Activated gamma-delta T cell treated with Interleukin-2 at 50 U/mL for 16 hours (primary cell): ENCODE measurements at places on chromosomes 5 and 9.

GRCh38 chr5:57298985-57299491 is 125.2 kb downstream of the GPBP1 start:
- peak; percentile 22 for DNase-seq

DNA sequence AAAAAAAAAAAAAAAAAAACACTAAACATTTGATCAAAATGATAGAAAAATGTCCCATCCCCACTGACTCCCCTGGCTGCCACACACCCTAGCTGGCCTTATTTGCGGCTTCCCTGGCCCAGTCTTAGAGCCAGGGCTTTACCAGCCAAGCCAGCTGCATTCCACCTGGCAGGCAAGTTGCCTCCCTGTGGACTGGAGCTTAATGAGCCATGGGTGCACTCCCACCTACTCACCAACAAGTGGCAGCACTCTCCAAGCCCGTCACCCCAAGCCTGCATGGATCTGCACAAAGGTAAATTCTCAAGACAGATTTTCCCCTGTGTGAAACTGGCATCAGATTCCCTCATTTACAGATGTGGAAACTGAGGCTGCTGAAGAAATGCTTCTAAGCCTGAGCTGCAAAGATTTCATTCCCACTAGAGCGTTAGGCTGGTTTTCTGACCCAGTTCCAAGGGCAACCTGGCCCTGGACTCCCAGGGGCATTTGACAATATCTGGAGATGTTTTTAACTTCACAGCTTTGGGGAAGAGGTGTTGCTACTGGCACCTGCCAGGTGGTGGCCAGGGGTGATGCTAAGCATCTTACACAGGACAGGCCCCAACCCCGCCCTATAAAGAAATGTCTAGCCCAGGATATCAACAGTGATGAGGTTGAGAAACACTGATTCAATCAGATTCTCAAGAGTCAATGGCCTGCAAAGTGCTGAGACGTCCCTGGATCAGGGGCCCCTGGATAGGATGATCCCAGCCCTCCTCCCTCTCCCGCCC is 21.9 kb upstream of the VDAC1 start:
- peak; percentile 46 for DNase-seq

DNA sequence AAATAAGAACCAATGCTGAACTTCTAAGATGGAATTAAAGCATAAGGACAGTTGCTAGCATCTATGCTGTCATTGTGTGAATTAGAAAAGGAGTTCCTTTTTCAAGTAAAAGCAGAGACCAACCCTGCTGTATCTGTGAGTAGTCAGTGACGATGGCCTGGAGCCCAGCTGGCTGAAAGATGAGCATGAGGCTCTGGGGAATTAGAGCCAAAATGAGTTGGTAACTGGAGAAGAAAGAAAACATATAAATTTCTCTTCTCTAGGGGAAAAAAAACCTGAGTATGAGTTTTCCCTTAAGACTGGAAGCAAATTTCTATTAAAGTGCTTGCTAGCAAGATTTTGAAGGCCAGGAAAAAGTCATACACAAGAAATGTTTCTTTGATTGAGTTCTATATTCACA is 1.6 kb upstream of the SPZ1 start:
- DNase-seq: no peak

GRCh38 chr5:158458086-158458485 is 599.1 kb upstream of the CLINT1 start:
- DNase-seq: no peak

GRCh38 chr9:113187929-113188595 is 33.0 kb downstream of the FKBP15 start:
- DNase-seq: no peak

GRCh38 chr5:150780187-150780692 is 1.7 kb downstream of the SMIM3 start:
- DNase-seq: no peak

- DNase-seq: peak; percentile 98
Observed at GRCh38 chr5:172770675-172771438, at the start of gene DUSP1. Gene DUSP1, minus strand, starts transcription at chr5:172771195. Its CDS starts 243 bp downstream, at chr5:172770952.

GRCh38 chr5:55140908-55141665 is 18.9 kb upstream of the GPX8 start:
- no peak for DNase-seq

DNA sequence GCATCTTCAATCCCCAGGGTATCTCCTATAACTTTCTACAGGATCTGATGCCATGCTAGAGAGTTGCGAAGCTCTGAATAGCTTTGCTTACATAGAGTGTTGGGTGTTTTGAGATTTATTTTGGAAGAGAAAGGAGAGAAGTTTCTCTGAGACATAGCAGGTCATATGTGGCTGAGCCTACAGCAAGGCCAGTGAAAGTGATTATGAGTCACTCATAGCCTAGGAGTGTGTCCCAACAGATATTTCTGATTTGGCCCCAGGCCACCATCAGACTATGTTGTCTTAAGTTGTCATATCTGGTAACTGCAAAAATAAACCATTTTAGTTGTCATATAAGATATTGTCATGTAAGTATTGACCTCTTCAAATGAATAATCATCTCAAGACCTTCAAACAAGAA is 132.0 kb upstream of the RAI14 start:
- no peak for DNase-seq

GRCh38 chr5:41435276-41435675 is 75.1 kb downstream of the PLCXD3 start:
- no peak for DNase-seq

DNA sequence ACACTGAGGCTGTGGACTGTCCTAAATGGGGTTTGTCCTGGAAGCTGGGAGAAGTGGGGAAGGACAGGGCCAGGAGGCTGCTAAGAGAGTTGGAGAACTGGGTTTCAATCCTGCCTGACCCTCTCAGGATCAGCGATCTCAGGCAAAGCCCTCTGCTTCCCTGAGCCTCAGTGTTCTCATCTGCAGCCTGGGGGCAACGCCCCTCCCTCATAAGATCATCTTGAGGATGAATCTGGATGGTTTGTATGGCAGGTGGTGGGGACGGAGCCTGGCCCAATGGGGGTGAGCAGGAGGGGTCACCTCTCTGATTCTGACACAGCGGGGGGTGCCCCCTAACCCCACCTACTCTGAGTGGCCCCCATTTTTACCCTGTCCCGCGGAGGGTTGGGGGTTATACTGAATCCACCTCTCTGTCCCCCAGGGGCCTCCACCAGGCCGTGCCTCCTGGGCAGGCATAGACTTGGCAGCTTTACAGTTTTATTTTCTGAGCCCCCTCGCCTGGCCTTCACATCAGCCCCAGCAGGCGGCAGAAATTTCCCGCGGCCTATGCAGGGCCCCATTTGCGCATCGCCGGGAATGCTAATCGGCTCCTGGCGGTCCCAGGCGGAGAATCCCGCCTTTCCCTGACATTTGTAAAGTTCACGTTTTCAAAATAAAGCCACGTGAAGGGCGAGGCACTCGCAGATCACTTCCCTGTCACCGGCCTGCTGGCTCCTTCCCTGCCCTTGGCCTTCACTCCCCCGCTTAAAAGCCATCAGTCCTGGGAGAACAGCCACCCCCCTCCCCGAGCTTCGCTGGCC is 17.8 kb upstream of the LAMC3 start:
- no peak for DNase-seq

- no peak for DNase-seq
Observed at GRCh38 chr5:505951-506525, 18.2 kb downstream of the SLC9A3 start.

- no peak for DNase-seq
Observed at GRCh38 chr5:58860680-58861079, 277.8 kb downstream of the RAB3C start.

DNA sequence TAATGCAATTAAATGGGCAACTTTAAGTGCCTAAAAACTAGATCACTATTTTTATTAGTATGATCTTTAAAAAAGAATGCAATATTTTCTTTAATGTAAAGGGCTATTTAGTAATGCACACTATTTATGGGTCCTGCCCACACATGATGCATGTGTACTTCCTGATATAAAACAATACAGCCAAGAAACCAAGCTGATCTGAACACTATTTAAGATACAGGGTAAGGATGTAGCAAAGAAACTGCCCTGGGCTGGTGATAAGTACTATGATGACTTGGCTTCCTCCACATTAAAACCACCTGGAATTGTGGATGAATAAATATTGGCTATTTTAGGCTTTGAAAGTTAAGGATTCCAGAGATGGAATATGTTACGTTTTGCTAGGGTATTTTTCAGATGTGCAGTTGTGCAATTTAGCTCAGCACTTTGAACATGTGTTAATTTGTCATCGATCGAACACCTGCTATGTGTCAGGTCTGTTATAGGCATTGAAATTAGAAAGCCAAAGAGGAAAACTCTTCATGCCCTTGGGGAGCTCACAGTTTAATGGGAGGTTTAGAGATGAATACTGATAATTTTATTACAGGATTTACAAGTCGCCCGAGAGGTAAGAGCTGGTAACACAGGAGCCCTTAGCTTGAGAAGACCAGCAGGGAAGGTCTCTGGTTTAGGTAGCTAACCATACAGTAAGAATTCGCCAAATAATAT is 276.7 kb downstream of the PLK2 start:
- no peak for DNase-seq

GRCh38 chr9:35526087-35526801 is 36.3 kb downstream of the RUSC2 start:
- no peak for DNase-seq

GRCh38 chr5:145946112-145946861 is 9.9 kb downstream of the SH3RF2 start:
- DNase-seq: no peak

GRCh38 chr5:61002611-61003355 is 57.8 kb downstream of the NDUFAF2 start:
- no peak for DNase-seq

- no peak for DNase-seq
Observed at GRCh38 chr5:109703166-109703565, 13.4 kb downstream of the MAN2A1 start.

- no peak for DNase-seq
Observed at GRCh38 chr5:34576891-34577666, 79.0 kb upstream of the RAI14 start.

GRCh38 chr9:131140550-131140949 is 15.2 kb downstream of the NUP214 start:
- no peak for DNase-seq

GRCh38 chr9:8845808-8846207 is 1046.2 kb upstream of the DMAC1 start:
- no peak for DNase-seq

DNA sequence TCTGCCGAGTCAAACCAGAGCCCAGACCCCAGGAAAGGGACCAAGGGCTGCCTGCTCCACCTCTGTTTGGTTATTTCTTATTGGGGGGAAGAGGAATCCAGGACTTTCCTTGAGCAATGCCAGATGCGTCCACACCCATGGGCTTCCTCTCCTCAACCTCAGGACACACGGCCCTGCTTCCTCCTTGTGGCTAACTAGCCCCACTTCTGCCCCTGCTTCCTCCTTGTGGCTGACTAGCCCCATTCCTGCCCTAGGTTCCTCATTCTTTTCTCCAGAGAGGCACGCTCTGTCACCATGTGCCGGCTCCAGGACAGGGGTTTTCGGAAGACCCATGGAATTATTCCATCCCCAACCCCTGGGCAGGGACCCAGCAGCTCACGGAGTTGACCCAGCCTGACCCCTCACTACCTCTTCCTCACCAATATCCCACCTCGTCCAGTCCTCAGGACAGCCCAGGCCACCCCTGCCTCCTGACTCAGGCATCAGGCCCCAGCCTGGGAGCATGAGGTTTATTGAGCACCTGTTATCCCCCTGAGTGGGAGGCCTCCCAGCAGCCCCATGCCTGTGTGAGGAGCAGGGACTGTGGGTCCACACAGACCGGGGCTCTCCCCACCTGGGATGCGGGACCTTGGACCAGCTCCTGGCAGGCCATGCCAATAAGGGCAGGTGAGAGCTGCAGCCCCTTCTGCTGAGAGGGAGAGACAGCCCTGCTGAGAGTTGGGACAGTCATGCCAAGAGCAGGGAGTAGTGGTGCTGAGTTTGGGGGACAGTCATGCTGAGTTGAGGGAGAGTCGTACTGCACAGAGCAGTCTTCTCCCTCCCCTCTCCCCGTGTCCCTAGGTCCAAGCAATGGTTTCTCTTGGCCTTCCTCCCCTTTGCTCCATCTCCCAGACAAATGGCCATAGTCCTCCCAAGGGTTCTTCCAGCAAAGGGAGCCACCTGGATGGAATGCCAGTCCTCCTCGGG is 11.8 kb upstream of the FCN1 start:
- no peak for DNase-seq

DNA sequence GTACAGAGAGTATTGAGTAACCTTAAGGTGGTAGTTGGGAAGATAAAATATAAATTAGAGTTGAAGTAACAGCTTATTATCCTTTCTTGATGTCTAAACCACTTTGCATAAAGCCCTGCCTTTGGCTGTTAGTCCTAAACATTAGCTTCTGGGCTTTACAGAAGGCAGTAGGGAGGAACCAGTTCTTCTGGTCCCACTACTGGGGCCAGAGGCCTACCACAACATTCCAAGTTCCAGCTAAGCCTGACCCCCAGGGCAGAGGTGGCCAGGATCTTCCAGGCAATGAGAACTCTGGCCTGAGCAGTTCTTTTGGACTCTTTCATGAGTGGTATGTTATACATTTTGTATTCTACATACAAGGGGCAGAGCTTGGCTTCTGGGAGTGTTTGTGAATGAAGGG is 26.1 kb downstream of the DNAI1 start:
- DNase-seq: no peak

- no peak for DNase-seq
Observed at GRCh38 chr9:27227192-27227591, 69.8 kb downstream of the EQTN start.

DNA sequence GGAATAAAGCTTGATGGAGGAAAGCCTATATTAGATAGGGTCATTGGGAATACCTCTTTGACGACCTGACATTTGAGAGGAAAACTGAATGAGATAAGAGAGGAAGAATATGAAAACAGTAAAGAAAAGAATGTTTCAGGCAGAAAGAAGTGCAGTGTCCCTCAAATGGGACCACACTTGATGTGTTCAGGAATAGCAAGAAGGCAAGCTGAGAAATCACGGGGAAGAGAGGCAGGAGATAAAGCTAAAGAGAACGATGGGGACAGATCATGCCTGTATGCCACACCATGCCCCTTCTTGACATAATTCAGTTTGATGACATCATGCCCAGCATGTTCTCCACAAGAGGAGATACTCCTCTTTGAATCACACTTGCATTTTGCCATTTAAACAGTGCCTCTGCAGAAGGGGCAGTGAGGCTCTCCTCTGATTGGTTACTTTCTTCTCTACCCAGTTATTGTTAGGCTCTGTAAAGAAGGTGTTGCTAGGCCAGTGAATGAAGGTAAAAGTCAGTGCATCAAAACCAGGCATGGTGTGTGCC is 7.6 kb downstream of the AP3S1 start:
- no peak for DNase-seq

DNA sequence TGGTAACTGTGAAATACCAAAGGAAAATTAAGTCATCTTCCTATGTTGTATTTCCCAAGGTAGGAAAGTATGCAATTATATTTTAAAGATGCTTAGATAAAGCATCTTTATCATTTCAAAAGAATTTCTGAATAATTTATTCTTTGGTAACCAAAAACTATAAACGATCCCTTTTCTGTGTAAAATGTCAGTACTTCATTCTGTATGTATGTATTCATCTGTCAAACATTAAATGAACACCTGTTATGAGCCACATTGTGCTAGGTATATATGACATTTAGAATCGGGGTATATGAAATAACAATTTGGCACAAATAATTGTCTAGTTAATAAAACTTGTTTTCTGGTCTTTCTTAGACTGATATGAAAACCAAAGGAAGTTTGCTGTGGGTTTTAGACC is 89.4 kb upstream of the DHFR start:
- DNase-seq: no peak
